ENCODE measurements at places on chromosomes 2 and 18. TPM values are rescaled to one million over a fixed set of nuclear protein-coding genes. Genes with fewer than 3 reads are reported as not detected.

DNA sequence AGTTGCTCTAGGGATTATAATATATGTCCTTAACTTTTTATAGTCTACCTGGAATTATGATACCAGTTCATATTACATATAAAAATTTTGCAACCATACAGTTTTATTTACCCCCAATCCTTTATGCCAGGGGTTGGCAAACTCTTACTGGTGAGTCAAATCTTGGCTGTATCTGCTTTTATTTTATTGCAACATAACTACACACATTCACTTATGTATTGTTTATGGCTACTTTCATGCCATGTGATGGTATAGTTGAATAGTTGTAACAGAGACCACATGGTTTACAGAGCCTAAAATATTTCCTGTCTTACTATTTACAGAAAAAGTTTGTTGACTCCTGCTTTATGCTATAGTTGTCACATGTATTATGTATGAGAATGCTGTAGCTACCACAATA is 25.8 kb upstream of the DLX2 start:
- no peaks in the 10 kb centered on the region for H3K27me3 ChIP-seq
- H3K4me1 ChIP-seq, result no peaks in the 10 kb centered on the region
- no peaks in the 10 kb centered on the region for H3K36me3 ChIP-seq
- no peak overlapping the region for H3K27ac ChIP-seq
- no peak overlapping the region for H3K4me3 ChIP-seq

DNA sequence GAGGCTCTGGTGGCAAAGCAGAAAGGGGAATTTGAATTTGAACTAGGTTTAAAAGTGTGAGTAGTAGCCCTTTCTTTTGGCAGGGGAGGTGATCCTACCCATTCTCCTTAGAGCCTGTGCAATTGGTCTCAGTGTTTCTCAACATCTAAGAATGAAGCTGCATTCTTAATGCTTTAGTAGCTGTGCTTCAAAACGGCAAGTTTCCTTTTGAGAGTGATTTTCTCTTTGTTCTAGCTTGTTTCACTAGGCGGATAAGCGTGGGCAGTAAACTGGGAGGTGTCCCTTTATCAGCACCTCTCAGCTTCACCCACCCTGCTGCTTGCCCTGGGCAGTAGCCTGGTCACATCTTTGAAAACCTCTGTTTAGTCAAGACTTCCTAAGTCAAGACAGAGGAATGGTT is 6.7 kb downstream of the CRIM1 start:
- H3K27ac ChIP-seq, result no peak overlapping the region
- peaks cover 3% of the 10 kb centered on the region for H3K4me1 ChIP-seq
- no peaks in the 10 kb centered on the region for H3K27me3 ChIP-seq
- H3K4me3 ChIP-seq, result no peak overlapping the region

DNA sequence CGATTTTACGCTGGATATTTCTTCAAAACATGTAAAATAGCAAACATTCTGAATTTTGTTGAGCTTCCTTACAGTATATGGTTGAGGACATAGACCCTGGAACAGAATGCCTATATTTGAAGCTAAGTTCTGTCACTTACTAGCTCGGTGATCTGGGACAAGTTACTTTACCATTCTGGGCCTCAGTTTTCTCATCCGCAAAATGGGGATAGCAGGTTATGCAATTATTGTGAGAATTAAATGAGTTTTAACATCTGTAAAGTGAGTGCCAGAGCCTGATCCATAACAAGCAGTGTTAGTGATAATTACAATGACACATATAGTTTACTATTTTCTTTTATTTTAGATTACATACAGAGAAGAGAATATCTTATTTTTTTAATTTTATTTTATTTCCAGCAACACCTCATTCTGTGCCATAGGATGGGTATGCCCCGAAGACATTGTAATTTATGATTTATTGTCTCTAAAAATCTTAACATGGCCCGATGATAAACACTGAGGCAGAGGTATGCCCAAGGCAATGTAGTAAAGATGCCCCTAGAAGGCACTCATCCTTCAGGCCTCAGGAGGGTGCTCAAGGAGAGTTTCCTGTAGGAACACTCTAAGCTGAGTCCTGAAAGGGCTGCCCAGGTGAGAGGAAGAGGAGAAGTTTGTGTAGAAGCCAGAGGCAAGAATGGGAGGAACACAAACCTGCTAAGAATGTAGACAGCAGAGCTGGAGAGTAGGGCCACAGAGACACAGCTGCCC is 250.9 kb downstream of the BCL11A start:
- no peaks in the 10 kb centered on the region for H3K36me3 ChIP-seq
- no peaks in the 10 kb centered on the region for H3K27me3 ChIP-seq
- H3K4me1 ChIP-seq, result no peaks in the 10 kb centered on the region
- no peak overlapping the region for H3K27ac ChIP-seq

DNA sequence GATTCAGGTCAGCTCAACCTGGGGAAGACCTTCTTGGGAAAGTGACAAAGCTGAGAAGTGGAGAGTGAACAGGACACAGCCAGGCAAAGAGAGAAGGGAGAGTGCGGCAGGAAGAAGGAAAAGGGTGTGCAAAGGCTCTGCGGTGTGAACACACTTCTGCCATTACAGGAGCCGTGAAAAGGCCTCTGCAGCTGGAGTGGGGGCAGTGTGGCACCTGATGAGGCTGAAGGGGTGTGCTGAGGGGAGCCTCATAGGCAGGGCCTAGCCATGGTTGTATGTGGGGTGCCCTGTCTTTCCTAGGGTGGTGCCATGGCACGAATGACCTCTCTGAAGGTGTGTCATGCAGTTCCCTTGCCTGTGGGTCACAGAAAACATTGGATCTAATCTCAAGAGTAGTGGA is 347.6 kb downstream of the CYRIA start:
- H3K36me3 ChIP-seq, result no peaks in the 10 kb centered on the region
- no peaks in the 10 kb centered on the region for H3K27me3 ChIP-seq
- no peak for DNase-seq
- no peak overlapping the region for H3K27ac ChIP-seq
- no peak overlapping the region for H3K4me3 ChIP-seq

GRCh38 chr18:78953566-78953965 is 26.1 kb upstream of the SALL3 start:
- H3K36me3 ChIP-seq, result no peaks in the 10 kb centered on the region
- DNase-seq, result no peak
- no peaks in the 10 kb centered on the region for H3K4me1 ChIP-seq
- H3K27me3 ChIP-seq, result no peaks in the 10 kb centered on the region

RNASEH1 gene
- total RNA-seq, result 8.4 TPM

DNA sequence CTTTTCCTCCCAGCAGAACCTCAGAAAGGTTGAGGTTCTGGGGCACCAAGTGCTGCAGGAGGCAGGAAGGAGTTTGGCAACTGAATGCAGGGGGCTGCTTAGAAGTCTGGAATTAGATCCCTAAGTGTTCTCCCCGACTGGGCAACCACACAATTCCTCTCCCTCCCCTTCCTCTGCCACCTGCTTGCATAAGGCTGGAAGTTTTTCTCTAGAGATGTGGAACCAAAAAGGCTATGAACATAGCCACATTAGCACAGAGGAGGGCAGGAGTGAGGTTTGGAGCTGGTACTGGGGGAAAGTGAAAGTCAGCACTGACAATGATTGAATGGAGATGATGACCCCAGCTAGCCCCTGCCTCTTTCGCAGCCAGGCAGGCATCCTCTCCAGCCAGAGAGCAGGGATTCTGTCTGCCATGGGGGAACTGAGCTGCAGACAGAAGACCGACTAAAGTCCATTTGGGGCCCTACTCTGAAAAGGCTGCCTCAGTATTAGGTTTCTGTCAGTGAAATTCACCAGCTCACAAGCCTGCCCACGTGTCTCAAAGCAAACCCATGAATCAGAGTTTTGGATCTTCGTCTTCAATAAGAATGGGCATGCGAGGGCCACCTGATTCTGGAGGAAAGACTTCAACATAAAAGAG is 87.9 kb upstream of the ITGA6 start:
- no peak overlapping the region for H3K4me3 ChIP-seq
- H3K36me3 ChIP-seq, result no peaks in the 10 kb centered on the region
- H3K27me3 ChIP-seq, result no peaks in the 10 kb centered on the region
- no peak for DNase-seq
- H3K4me1 ChIP-seq, result no peaks in the 10 kb centered on the region
- H3K27ac ChIP-seq, result peak overlapping the region; percentile 60

ST6GAL2 gene
- total RNA-seq, result 1.3 TPM

DNA sequence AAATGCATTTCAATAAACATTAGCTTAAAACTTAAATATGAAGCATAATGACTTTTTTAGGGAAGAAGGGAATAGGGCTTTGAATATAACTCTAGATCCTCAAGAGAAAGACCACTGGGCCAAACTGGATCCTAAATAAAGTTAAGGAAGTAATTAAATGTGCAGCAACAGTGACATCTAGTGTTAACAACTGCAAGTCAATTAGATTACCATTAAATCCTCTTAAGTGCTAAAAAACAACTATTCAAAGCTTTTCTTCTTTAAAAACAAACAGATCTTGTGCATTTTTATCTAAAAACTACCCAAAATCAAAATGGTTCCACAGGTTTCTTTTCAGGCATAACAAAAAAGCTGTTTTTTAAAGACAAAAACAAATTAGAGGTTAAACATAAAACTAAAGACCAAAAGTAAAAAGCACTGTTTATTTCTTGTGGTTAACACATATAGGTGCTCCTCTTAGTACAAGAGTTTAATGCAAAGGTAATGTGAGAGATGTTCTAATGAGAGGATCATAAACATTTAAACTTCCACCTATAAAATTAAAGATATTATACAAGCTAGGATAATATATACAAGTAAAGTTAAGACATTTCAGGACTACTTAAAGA is 111.4 kb downstream of the THADA start:
- no peaks in the 10 kb centered on the region for H3K4me1 ChIP-seq
- H3K27ac ChIP-seq, result peak overlapping the region; percentile 88
- no peak overlapping the region for H3K4me3 ChIP-seq
- no peaks in the 10 kb centered on the region for H3K27me3 ChIP-seq

PPP1R1C gene
- total RNA-seq, result 13.1 TPM

DNA sequence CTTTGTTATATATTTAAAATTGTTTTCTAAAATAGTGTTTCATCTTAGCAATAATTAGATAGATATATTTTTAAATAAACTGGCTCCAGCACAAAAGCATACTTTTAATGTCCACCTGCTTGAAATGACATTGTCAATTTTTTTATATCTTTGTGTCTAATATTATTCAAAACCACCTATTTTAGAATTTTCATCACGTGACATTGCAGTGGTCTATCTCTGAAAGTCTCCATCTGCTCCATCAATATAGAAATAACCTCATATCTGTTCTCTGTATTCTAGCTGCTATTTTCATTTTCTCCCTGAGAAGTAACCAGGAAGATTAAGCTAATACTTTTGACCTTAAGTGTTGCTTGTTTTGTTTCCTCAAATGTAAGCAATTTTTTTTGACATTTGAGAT is 248.0 kb upstream of the CNTNAP5 start:
- no peak overlapping the region for H3K4me3 ChIP-seq
- no peaks in the 10 kb centered on the region for H3K36me3 ChIP-seq
- H3K27me3 ChIP-seq, result no peaks in the 10 kb centered on the region

TWIST2 gene
- 0.15 TPM for total RNA-seq

GRCh38 chr2:215736653-215737290 is 276.6 kb downstream of the MREG start:
- H3K27me3 ChIP-seq, result no peaks in the 10 kb centered on the region
- H3K4me3 ChIP-seq, result no peak overlapping the region
- H3K36me3 ChIP-seq, result no peaks in the 10 kb centered on the region

GRCh38 chr2:219228911-219229304 is 528 bp downstream of the ATG9A start:
- no peaks in the 10 kb centered on the region for H3K4me1 ChIP-seq
- peak overlapping the region; percentile 90 for H3K27ac ChIP-seq
- peaks cover 9% of the 10 kb centered on the region for H3K36me3 ChIP-seq
- DNase-seq, result no peak
- H3K4me3 ChIP-seq, result peak overlapping the region; percentile 77

DNA sequence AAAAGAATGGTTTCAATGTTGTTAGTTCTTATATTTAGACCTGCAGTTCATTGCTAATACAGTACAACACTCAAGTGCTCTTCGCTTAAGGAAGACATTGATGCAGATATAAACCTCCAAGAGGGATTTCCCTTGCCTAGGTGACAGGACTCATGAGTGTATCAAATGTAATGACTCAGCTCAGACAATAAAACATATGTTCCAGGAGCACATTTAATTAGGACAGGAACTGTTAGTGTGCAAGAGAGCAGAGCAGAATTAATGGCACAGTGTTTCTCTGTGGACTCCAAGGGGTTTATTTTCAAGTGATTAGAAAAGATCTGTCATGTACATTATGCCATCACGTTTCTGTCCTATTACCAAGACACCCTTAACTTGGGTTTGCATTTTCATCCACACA is 375.0 kb downstream of the LRRTM4 start:
- no peaks in the 10 kb centered on the region for H3K4me1 ChIP-seq
- H3K4me3 ChIP-seq, result no peak overlapping the region
- H3K36me3 ChIP-seq, result no peaks in the 10 kb centered on the region
- H3K27me3 ChIP-seq, result no peaks in the 10 kb centered on the region

COL4A4 gene
- total RNA-seq, result 1.4 TPM

Data from right lobe of liver (tissue), 6 donors.